ENCODE measurements at places on chromosomes 1 and 21. TPM values are rescaled to one million over a fixed set of nuclear protein-coding genes. Genes with fewer than 3 reads are reported as not detected.

Gene RNU1-4
- total RNA-seq: not detected

DNA sequence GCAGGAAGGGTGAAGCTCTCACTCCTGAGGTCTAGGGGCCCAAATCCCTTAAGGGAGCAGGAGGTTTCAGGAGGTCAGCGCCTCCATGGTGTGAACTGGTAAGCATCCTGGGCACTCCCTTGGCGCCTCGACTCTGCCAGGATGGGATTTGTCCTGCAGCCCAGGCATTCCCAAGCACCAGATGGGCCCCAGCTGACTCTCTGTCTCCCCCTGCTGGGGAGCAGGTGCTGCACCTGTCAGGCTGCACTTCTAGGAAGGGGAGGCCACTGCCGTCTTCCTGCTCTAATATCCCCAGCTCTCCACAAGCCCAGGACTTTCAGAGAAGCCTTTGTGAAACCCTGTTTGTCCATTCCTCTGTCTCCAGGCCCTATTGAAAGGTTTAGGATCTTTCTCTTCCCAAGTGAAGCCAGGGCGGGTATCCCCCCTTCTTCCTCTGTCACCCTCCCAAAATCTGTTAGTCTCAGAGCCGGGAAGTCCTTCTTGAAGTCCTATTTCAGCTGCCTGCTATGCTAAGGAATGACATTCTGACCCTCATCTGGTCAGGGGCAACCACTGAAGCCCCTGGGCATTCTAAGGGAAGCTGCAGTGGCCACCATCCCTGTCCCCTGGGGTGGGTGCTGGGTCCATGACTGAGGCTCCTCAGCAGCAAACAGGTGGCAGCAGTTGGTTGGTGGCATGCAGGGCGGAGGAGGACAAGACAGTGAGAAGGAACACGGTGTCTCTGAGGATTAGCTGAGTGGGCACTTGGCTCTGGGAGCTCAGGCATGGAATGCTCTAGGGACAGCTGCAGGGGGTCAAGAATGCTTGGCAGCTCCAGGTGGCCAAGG is 3.2 kb downstream of the MYBPH start:
- peak; percentile 52 for DNase-seq

DNA sequence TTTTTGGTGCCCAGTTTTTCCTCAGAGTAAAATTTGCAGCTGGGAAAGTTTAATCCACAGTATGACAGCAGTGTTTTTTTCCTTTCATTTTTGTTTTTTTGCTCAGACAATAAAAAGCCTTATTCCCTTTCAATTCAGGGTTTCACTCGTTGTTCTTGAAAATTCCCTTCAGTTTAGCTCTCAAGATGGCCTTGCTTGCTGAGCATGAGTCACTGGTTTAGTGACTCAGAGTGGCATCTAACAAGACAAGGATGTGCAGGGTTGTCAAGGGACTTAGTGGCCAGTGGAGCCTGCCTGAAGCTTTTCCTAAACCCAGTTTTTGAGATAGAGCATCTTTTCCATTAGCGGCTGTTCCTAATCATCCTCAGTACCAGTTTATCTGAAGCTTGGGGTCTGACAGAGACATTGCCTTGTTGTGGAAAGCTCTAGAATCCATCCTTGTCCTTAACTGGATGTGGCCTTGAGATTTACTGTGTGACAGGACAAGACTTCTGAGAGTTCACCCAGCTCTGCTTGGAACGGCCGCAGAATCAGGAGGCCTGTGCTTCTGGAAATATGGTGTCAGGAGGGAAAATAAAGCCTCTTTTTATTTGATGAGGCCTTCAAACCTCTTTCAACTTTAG is 48.4 kb upstream of the DNAJC6 start:
- peak; percentile 84 for DNase-seq

GRCh38 chr1:160547422-160547821 is 24.4 kb upstream of the SLAMF6 start:
- no peak for DNase-seq

GRCh38 chr1:37415611-37416244 is 58.7 kb upstream of the ZC3H12A start:
- no peak for DNase-seq

DNA sequence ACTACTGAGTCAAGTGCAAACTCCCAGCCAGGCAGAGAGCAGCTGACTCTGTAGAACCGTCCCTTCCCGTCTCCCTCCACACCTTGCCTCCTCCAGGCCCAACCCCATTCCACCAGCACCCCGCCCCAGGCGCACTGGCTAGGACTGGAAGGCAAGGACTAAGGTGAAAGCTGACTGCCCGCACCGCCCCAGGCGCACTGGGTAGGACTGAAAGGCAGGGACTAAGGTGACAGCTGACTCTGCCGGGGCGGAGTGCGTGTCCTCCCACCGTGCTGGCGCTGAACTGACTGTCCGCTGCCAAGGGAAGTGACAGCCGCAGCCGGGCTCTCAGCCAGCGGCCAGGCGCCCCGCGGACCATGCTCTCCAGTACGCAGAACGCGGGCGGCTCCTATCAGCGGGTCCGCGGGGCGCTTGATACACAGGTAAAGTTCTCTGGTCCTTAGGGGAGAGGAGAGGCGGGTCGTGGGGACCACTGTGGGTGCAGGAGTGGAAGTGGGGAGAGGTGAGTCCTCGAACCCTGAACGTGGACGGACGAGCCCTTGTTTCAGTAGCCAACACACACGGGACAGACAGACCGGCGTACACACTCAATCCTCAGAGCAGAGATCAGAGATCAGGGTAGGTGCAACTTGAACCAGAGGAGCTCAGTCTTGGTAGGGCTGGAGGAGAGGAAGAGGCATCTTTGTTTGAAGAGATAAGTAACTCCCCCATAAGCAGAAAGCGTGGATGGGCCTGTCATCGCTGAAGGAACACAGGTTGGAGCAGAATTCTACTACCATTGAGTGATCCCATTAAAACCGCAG is 58.0 kb downstream of the RBM11 start:
- no peak for DNase-seq

GRCh38 chr1:36614571-36614970 is 131.9 kb upstream of the CSF3R start:
- no peak for DNase-seq

GRCh38 chr21:36423771-36424433 is 38.7 kb downstream of the CHAF1B start:
- no peak for DNase-seq

Gene OR14K1
- not detected for total RNA-seq

Gene SPOCD1
- total RNA-seq: 3.6 TPM

- no peak for DNase-seq
These were observed 400.7 kb downstream of the PLA2G4A start for GRCh38 chr1:187229496-187229895.

Gene CLCA1
- total RNA-seq: not detected

Gene SNRNP40
- total RNA-seq: 134 TPM

Gene SLC6A17
- 0.21 TPM for total RNA-seq

Gene PPIE
- 43.7 TPM for total RNA-seq

Gene PBX1
- total RNA-seq: 22.2 TPM

GRCh38 chr1:191261111-191261510 is 783.4 kb upstream of the BRINP3 start:
- DNase-seq: no peak

Data from H4 (cell line).